ENCODE measurements at places on chromosomes 13 and 19. TPM values are rescaled to one million over a fixed set of nuclear protein-coding genes. Genes with fewer than 3 reads are reported as not detected.

NLRP12 gene
- total RNA-seq, result not detected

IZUMO2 gene
- total RNA-seq, result not detected

ZNF132 gene
- 2.7 TPM for total RNA-seq

GPC6 gene
- 8.6 TPM for total RNA-seq

PODNL1 gene
- 3.4 TPM for total RNA-seq

RCBTB2 gene
- 15.8 TPM for total RNA-seq

CRTC1 gene
- total RNA-seq, result 3.6 TPM

Data from esophagus squamous epithelium (tissue), 5 donors.